Neural cell (in vitro differentiated cells): ENCODE measurements at places on chromosomes 13 and 19. TPM values are rescaled to one million over a fixed set of nuclear protein-coding genes. Genes with fewer than 3 reads are reported as not detected.

Gene GJB6
- polyA plus RNA-seq, result not detected in 2 replicates

Gene TRPM4
- polyA plus RNA-seq, result 40.0 and 42.5 TPM in 2 replicates

Gene NLRP7
- not detected in 2 replicates for polyA plus RNA-seq

Gene ZNF506
- polyA plus RNA-seq, result 95.5 and 107 TPM in 2 replicates

Gene C19orf81
- polyA plus RNA-seq, result 17.0 and 28.3 TPM in 2 replicates

Gene LILRA6
- polyA plus RNA-seq, result not detected in 2 replicates

Gene MEF2B
- polyA plus RNA-seq, result 0.22 TPM in 1 of 2 replicates, not detected in the other

Gene UGGT2
- polyA plus RNA-seq, result 31.1 and 35.3 TPM in 2 replicates

Gene KLK12
- not detected in 2 replicates for polyA plus RNA-seq

Gene RGS9BP
- polyA plus RNA-seq, result 0.10 TPM in 1 of 2 replicates, not detected in the other

Gene LILRA1
- polyA plus RNA-seq, result not detected in 2 replicates

Gene CFD
- 3.8 and 5.3 TPM in 2 replicates for polyA plus RNA-seq

Gene FARP1
- 19.7 and 27.9 TPM in 2 replicates for polyA plus RNA-seq

Gene GRIN2D
- 1.8 and 2.8 TPM in 2 replicates for polyA plus RNA-seq

Gene CNMD
- 2.2 TPM in 1 of 2 replicates, not detected in the other for polyA plus RNA-seq
